Fibroblast of pulmonary artery (primary cell): ENCODE measurements at places on chromosomes 1 and 21.

GRCh38 chr1:2253036-2253796 lies 25.1 kb downstream of the SKI start:
- DNase-seq, result no peak

DNA sequence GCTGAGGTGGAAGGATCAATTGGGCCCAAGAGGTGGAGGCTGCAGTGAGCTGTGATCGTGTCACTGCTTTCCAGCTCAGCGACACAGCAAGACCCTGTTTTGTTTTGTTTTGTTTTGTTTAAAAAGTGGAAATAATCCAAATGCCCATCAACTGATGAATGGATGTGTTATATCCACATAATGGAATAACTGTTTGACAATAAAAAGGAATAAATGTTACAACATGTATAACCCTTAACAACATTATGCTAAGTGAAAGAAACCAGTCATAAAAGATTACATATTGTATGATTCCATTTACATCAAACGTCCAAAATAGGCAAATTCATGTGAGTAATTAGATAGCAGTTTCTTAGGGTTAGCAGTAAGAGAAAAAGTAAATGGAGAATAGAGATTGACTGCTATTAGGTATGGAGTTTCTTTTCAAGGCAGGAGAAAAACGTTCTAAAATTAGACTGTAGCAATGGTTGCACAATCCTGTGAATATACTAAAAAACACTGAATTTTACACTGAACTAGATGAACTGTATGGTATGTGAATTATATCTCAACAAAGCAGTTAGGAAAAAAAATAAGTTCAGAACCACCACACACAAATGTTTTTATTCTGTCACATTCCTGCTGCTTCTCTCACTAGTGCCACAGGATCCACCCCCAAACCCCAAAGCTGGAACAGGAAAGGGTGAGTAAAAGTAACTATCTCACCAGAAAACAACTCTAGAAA lies 15.7 kb downstream of the FOXJ3 start:
- DNase-seq, result peak; percentile 52

DNA sequence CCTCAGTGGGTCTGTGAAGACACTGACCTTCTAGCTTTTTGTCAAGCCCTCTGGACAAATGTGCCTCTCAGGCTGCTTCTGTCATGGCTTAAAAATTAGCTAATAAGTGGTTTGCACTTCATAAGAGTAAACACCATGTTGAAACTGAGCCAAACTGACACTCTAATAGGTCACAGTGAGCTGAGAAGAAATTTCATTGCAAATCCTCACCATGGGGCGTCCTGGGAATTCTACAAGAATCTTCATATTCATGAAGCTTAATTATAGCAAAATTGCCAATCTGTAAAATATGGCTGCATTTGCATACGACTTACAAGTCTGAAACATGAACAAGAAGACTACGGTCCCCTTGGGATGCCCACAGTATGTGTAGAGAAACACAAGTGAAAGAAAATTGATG lies 188.6 kb downstream of the DSCAM start:
- DNase-seq, result no peak

DNA sequence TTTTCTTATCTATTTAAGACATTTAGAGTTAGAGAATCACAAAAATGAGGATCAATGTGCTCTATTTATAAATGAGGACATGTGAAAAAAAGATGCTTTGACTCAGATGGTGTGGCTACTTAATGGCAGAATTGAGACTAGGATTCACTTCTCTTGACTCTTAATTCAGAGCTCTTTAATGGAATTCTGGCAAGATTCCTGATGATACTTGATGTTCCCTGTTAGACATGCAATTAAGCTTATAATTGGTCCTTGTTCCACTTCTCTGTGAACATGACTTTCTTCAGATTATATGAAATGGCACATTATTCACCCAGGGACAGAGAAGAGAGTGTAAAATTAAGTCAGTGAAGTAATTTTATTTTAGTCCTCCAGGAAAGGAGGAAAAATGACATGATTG lies 165.3 kb downstream of the LRRC7 start:
- no peak for DNase-seq

- peak; percentile 35 for DNase-seq
Measured at GRCh38 chr1:45654540-45655280, 30.9 kb upstream of the CCDC17 start.

- DNase-seq, result no peak
Measured at GRCh38 chr1:153444078-153444477, 16.4 kb downstream of the S100A7 start.

- no peak for DNase-seq
Measured at GRCh38 chr1:11729155-11729497, 6.8 kb upstream of the AGTRAP start.

- no peak for DNase-seq
Measured at GRCh38 chr1:40626383-40626770, 39.1 kb downstream of the RIMS3 start.

GRCh38 chr1:42999308-42999707 lies 40.6 kb upstream of the SLC2A1 start:
- no peak for DNase-seq

- no peak for DNase-seq
Measured at GRCh38 chr1:219372916-219373615, 199.4 kb downstream of the LYPLAL1 start.

DNA sequence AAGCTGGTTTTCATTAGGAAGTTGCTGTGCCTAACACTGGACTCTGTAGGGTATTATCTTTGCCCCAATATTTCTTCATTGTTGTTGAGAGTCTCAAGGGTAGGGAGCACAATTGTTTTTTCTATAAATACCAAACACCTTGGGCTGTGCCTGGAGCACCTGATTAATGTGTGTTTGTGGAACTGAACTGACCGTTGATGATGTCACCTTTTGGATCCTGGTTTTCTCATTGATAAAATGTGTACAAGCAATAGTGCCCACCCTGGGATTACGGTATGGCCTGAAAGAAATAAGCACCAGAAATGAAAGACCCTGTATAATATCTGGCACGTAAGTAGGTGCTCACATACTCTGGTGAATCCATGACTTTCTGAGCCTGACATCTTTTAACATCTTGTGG lies 39.3 kb downstream of the KCNA2 start:
- DNase-seq, result no peak

DNA sequence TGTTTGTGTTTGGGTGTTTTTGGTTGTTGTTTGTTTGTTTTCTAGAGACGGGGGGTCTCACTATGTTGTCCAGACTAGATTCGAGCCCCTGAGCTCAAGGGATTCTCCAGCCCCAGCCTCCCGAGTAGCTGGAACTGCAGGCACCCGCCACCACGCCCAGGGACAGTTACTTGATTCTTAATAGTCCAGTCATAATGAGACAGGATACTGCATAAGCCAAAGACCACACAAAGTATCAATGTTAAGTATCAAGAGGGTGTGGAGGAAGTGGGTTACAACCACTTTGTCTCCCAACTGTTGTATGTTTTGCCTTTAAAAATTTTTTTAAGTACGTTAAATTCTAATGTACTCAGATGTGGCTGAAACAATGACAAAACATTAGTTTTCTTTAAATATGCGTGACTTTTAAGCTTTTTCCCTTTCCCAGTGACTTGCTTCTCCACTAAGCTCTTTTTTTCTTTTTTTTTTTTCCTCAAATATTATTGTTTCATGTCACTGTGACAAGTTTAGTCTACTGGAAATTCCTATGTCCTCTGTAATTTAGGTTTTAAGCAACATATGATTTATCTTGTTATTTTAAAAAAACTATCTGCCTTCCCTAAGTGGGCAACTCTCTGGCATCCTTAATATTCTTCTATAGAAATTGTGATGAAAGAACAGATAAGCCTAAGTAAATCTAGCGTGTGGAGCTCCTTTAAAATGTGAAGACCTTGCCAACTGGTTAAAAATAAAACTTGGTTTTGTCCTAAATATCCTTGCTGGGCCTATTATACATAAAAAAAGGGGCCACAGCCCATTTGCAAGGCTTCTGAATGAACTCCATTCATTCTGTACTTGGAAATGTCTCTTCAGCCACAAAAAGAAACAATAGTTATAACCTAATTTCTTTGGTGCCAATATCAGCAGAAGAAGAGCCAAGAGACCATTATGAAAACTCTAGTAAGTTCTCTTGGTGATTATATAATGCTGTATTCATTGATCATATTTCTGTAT lies 56.2 kb upstream of the DPH5 start:
- no peak for DNase-seq
